ENCODE measurements at places on chromosomes 1 and 21.

DNA sequence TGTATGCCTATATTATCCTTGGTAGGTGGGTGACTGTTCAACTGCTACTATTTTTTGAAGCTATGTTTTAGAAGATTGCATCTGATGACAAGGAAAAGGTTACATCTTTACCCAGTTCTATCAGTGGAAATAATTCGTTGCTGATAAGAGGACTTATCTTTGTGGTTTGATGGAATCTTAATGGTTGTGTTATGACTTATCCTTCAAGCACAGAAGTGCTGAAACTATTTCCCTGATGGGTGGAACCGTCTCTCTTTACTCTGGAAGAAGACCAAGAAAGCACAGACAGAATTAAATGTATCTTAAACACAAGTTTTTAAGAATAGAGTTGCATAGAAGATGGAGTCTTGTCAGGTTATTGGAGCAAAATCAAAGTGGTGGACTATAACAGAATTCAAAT is 437.7 kb upstream of the KAZN start:
- no peak for DNase-seq

DNA sequence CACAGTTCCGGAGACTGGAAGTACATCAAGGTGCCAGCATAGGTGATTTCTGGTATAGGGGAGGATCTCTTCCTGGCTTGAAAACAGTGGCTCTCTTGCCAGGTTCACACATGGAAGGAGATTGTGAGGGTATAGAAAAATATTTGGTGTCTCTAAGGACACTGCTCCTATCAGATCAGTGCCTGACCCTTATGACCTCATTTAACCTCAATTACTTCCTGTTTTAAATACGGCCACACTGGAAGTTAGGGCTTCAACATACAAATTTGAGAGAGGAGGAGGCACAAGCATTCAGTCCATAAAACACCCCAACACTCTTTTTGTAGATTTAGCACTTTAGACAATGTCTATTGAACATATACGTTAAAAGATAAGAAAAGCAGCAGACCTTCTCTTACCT is 37.0 kb downstream of the COL6A1 start:
- no peak for DNase-seq

DNA sequence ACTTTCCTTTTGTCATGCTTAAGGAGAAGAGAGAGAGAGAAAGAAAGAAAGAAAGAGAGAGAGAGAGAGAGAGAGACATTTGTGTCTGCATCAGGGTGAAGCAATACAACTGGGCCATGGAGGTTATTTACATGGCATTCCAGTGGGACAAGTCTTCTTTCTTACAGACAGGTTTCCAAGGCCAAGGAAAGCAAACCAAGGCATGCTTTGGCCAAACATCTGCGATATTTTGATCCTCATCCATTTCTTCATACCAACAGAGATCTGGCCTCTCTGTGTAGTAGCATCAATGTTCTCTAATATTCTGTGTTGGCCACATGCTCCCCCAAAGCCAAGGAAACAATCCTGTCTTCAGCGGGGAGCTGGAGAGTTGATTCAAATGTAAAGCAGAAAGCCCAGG is 292.1 kb downstream of the SETD4 start:
- DNase-seq: no peak

- DNase-seq: no peak
Measured at GRCh38 chr1:154940213-154940560, 3.7 kb upstream of the PMVK start.

DNA sequence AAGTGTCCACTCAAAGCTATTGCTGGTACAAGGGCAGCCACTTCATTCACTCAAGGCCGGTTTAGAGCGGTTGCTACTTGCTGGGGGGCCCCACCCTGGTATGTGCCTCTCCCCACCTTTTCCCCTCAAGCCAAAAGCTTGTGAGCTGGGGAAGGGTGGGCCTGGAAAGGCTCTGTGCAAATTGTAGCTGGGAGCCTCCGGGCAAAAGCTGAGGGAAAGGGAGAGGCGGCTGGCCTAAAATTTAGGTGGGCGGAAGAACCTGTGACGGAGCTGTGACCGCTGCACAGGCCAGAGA is 306 bp upstream of the SH3D21 start:
- no peak for DNase-seq

DNA sequence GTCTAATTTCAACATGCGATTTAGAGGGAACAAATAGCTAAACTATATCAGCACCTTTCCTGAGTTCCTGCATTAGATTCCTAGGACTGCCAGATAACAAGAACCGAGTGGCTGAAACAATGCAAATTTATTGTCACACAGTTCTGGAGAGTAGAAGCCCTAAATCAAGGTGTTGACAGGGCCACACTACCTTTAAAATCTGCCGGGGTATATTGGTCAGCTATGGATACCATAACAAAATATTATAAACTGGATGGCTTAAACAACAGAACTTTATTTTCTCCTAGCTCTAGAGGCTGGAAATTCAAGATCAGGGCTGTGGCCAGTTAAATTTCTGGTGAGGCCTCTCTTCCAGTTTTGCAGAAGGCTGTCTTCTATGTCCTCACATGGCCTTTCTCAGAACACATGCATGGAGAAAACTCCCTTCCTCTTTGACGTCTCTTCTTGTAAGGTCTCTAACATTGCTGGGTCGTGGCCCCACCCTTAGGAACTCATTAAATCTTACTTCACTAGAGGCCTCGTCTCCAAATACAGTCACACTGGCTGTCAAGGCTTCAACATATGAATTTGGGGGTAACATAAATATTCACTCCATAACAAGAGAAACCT is 144.3 kb downstream of the FCRL5 start:
- DNase-seq: no peak

DNA sequence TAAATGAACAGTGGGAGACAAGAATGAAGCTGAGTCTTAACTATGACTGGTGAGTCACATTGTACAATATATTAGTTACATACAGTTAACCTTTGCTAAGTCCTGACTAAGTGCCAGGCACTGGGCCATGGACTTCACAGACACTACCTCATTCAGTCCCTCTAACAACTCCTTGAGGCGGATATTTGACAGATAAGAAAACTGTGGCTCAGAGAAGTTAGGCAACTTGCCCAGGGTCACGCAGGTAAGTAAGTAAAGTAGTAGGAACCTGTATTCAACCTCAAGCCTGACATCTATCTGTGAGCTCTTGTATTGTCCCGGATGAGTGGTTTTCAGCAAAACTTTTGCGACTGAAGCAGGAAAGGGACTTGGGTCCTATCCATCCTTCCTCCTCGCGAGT is 62.1 kb downstream of the GNG12 start:
- DNase-seq: no peak

DNA sequence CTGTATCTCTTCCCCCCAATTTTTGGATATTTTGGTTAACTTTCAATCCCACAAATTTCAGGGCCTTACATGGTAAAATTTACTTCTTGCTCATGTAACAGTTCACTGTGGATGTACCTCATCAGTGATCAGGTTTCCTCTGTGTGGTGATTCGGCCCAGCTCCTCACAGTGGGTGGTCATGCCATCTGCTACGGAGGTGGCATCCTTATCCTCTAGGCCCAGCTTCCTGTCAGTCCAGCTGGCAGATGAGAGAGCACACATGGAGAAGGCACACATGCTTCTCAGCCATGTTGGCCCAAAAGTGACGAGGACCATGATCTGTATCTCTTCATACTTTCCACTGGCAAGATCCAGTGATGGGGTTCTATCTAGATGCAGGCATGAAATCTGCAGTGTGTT is 27.2 kb downstream of the PCBP3 start:
- no peak for DNase-seq

GRCh38 chr1:107198561-107198960 is 57.7 kb downstream of the NTNG1 start:
- no peak for DNase-seq
